SHP77 treated with DMSO at 0.1 percent for 48 hours (cell line): ENCODE measurements at places on chromosomes 3 and 15.

- DNase-seq = no peak
Observed at GRCh38 chr3:128907706-128908445, 28.5 kb downstream of the ACAD9 start.

DNA sequence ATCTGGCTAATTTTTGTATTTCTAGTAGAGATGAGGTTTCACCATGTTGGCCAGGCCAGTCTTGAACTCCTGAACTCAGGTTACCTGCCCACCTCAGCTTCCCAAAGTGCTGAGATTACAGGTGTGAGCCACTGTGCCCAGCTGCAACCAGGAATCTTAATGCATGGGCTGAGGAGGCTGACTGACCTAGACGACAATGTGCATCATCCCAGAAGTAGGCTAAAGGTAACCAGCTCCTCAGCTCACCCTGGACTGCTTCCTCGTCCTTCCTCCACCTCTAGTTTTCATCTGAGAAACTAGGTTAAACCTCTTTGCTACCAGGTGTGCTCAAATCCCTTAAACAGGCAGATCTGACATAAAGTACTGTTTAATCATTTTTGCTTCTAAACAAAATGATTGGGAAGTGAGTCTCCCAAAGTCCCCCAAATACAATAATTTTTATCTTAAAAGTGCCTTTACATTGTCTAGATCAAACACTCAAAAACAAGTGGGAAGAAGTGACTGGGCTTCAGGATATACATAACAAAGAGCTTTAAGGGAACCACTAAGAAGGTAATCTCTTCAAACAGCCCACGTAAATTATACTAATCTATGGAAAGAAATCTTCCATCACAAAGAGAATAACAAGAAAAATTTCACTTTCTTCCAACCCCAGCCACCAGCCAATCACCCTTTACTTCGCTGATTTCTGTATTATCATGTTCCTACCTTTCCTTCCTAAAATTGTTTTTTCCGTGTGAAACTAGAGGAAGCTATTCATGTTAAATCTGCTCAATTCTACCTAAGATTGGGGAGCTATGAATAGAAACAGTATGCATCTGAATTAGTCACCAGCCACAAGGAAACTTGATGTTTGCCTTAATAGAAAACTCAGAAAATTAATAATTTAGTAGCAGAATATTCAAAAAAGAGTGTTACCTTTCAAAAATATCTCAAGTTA is 34.7 kb downstream of the IGF2BP2 start:
- DNase-seq = no peak

DNA sequence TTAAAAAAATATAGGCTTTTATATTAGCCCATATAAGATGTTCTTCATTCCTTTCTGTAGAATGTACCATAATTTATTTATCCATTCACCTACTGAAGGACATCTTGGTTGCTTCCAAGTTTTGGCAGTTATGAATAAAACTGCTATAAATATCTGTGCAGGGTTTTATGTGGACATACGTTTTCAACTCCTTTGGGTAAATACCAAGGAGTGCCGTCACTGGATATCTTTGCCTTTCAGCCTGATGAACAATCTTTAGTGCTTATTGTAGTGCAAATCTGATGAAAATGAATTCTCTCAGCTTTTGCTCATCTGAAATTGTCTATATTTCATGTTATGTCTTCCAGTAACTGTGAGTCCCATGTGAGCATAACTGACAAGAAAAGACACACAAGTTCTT is 26.6 kb upstream of the BLM start:
- DNase-seq = no peak

GRCh38 chr3:138103466-138103865 is 11.9 kb downstream of the DZIP1L start:
- DNase-seq = no peak

DNA sequence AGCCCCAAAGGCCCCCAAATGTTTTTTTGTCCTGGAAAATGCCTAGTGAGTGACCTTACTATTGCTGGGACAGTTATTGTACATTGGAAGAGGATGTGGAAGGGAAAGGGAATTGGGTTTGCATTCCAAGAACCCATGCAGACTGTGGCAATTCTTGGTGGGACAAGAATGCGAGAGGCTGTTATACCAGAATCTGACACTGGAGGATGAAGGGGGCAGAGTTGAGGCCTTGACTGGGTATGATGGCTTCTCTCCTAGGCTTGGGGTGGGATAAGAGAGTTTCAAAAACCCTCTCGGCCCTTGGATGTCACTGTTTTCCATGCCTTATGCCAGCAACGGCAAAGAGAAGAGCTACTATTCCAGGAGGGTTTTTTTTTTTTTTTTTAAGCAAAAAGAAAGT is 25.3 kb downstream of the IL16 start:
- no peak for DNase-seq

DNA sequence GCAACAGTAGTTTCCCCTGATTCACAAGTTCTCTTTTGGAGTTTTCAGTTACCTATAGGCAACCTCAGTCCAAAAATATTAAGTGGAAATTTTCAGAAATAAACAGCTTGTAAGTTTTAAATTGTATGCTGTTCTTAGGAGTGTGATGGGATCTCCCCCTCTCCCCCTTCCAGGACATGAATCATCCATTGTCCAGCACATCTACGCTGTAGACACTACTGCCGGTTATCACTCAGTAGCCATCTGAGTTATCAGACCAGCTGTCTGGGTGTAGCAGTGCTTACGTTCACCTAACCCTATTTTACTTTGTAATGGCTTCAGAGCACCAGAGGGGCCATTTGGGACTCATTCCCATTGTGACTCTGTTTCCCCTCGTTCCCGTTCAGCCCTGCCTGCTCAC is 96.7 kb upstream of the PLXNA1 start:
- DNase-seq = no peak

DNA sequence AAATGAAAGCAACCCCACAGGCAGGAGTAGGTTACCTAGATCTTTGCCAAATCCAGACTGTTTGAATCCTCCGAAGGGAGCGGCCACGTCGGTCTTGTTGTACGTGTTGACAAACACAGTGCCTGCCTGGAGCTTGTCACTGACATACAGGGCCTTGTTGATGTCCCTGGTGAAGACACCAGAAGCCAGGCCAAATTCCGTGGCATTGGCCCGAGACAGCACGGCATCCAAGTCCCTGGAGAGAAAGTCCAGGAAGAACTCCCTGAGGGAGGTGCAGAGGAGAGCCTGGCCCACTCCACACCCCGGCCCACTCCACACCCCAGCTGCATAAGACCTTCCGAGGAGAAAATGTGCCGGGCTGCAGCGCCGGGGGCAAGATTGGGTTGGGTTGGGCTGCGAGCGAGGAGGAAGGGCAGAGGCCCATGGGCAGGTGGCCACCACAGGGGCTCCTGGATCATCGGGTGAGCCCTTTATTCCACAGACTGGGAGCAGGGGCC is 21.8 kb upstream of the SLC41A3 start:
- DNase-seq = no peak
